Stimulated activated naive CD4-positive, alpha-beta T cell (primary cell): ENCODE measurements at places on chromosomes 5 and 9.
A peak's percentile ranks its signal among the peaks of the same experiment; 100 is the strongest.

- no peak for DNase-seq
Measured at GRCh38 chr5:60738461-60738860, 38.5 kb upstream of the DEPDC1B start.

DNA sequence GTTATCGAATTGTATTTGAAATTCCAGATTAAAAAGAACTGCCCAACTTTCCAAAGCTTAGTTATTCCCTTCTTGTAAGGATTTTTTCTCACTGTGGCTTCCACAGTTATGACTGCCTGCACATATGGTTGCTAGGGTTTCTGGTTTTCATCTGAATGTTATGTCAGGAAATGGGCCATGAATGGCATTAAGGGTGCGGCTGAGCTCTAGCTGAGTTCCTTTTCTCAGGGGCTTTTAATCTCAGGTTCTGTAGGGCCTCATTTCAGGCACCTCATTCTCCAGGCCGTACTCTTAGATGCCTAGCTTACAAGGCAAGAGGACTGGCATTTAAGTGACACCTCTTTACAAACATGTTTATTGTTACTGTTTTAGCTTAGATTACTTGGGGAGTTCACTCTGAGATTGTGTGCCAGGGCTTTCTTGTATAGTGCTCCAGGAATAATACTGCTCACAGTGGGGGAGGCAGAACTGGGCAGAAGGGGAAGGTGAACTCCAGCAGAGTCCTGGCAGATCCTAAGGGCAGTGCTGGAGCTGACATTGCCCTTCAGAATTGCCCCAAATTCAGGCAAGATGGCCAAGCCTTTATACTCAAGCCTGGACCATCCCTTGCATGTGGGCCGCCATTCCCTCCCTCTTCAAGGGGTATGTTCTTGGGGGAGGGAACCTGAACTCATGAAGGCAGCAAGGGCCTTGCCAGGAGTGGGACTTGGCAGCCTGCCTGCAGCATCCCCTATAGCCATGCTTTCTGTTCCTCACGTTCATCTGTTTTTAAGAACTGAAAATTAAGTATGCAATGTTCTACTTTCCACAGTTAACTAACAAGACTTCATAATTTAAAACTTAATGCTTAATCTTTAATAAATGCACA is 111.5 kb downstream of the KDM4C start:
- DNase-seq: no peak

- no peak for DNase-seq
Measured at GRCh38 chr5:21237461-21237860, 1249.5 kb upstream of the CDH18 start.

GRCh38 chr5:62886603-62887315 is 308.1 kb downstream of the LRRC70 start:
- no peak for DNase-seq

DNA sequence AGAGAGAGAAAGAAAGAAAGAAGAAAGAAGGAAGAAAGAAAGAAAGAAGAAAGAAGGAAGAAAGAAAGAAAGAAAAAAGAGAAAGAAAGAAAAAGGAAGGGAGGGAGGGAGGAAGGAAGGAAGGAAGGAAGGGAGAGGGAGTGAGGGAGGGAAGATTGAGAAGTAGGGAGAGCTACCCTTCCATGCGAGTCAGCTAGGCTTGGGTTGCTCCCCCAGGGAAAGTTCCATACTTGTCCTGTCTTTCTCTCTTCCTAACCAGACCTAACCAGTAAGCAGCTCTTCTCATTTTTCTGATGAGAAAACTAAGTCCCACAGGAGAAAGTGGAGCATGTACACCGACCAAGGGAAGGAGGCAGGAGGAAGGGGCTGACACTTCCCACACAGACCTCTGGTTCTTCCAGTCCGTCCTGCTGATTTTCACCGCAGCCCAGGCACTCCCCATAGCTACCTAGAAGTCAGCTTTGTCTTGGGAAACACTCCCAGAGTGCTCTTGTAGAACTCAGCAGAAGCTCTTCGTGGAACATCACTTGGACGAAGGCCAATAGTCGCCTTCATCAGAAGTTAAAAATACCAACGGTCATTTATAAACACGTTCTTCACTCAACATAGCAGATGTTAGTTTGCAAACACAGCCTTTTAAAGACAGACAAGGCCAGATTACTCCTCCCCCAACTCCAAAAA is 29.0 kb upstream of the ENTREP1 start:
- DNase-seq: no peak

- DNase-seq: no peak
Measured at GRCh38 chr5:169548315-169548714, 35.3 kb upstream of the SPDL1 start.

GRCh38 chr5:180816608-180817534 is 14.3 kb upstream of the MGAT1 start:
- no peak for DNase-seq

GRCh38 chr5:141743866-141744272 is 61.8 kb upstream of the ARAP3 start:
- DNase-seq: no peak

GRCh38 chr9:135277219-135278201 is 190.0 kb downstream of the OLFM1 start:
- no peak for DNase-seq

DNA sequence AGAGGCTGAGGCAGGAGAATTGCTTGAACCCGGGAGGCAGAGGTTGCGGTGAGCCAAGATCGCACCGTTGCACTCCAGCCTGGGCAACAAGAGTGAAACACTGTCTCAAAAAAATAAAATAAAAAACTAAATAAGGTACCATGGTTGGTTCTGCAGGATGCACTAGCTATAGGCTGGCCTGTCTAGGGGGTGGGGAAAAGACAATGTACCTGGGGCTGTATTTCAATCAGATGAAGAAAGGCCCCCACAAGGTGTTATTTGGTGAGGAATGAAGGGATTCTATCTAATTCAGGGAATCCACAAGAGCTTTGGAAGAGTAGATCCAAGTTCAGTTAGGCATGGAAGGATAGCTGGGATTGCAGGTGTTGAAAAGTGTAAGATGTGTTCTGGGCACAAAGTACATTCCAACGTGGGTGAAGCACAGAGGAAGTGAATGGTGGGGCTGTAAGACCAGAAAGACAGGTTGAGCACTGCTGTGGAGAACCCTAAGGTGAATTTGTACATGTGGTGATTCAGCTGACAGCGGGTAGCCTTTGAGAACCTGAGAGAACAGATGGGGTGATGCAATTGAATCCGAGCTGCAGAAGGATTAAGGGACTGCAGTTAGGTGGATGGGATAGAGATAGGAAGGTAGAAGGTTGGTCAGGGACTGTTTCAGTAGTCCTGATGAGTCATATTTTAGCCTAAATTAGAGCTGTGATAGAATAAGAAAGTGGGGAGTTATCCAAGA is 71.8 kb downstream of the CAST start:
- DNase-seq: no peak

DNA sequence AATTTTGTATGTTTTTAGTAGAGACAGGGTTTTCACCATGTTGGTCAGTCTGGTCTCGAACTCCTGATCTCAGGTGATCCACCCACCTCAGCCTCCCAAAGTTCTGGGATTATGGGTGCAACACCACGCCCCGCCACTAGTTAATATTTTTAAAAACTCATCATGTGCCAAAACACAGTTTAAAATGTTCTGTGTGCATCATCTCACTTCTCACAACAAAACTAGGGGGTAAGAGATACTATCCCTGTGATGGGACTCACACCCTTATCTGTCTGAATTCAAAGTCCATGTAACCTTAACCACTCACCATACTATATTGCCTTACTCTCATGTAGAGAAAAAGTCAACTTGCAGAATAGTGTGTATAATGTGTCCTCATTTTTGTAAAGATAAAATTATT is 2.6 kb downstream of the PKD2L2 start:
- DNase-seq: no peak

GRCh38 chr9:114412048-114412683 is 24.4 kb upstream of the AKNA start:
- no peak for DNase-seq

DNA sequence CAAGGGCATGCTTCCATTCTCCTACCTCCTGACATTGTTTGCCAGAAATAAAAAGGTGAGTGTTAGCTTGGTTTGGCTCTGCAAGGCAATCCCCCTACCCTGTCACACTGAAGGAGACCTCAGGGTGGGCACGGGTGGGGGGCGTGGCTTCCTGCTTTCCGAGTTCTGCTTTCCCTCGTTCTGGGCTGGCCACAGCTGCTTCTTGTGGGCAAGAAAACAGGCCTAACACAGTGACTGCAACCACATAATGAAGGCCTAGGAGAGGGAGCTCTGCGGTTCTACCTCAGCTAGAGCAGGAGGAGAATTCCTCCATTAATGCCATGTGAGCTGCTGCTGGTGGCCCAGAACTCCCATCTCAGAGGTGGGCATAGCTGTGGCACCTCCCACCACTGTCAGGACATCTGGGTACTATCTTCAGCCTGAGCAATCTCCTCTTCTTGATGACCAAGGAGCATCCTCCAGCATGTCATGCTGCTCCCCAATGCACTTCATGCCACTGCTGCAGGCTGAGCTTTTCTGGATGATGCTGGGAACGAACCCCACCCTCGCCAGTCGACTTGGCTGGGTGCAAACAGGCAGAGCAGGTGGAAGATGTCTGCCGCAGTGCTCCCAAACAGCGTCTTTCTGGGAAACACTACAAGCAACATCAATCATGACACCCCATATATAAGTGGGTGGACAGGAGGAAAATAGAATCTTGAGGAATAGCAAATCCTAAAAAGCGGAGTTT is 139.5 kb upstream of the RAPGEF1 start:
- DNase-seq: no peak

DNA sequence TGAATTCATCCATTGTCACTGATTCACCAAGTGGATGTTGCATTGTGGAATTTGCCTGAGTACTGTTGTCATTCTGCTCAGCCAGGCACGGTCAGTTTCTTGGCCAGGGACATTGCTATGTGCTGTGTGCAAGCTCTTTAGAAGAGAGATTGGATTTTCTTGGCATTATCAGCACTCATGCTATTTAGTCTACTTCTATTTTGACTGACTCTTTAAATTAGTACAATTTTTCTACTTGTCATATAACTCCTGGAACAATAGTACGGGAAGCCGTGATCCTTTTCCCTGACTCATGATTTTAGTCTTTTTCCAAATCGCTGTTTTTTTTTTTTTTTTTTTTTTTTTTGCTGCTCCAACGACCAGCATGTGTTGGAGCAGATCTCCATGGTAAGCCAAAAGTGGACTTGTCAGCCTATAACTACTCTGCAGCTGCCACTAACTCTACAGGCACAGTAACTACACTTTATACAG is 129.7 kb downstream of the CDC42SE2 start:
- DNase-seq: no peak

DNA sequence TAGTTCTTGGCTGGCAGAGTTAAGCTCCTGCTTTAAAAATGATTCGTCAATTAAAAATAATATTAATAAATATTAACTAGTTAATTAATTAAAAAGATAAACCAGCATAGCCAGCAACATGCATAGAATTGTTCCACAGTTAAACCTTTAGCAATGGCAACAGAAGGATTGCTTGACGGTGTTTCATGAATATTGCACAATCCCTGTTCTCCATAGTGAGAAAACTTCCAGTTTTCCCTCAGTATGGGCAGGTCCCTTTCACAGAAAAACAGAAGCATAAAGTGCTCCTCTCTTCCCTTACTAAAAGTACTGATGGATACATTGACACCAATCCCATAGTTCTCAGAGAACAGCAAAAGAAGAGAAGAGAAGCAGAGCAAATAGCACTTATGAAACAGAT is 71.4 kb upstream of the CAST start:
- no peak for DNase-seq

DNA sequence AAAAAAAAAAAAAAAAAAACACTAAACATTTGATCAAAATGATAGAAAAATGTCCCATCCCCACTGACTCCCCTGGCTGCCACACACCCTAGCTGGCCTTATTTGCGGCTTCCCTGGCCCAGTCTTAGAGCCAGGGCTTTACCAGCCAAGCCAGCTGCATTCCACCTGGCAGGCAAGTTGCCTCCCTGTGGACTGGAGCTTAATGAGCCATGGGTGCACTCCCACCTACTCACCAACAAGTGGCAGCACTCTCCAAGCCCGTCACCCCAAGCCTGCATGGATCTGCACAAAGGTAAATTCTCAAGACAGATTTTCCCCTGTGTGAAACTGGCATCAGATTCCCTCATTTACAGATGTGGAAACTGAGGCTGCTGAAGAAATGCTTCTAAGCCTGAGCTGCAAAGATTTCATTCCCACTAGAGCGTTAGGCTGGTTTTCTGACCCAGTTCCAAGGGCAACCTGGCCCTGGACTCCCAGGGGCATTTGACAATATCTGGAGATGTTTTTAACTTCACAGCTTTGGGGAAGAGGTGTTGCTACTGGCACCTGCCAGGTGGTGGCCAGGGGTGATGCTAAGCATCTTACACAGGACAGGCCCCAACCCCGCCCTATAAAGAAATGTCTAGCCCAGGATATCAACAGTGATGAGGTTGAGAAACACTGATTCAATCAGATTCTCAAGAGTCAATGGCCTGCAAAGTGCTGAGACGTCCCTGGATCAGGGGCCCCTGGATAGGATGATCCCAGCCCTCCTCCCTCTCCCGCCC is 21.9 kb upstream of the VDAC1 start:
- peak; percentile 51 for DNase-seq

DNA sequence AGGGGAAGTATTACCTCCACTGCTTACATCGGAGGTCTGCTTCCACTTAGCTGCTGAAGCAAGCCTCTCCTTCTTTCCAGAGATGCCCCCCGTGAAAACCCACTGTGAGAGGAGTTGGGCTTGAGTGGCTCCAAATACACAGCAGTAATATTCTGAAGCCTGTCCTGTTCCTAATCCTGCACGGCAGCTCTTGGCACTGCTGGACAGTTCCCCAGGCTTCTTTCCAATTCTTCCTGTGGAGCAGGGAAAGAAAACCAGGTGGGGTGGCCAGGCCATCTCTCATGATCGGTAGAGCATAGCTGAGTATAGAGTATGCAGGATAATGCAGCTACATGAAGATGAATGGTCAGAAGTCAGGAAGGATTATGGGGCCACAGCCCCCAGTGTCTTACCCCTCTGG is 335.3 kb downstream of the MARCHF11 start:
- no peak for DNase-seq

DNA sequence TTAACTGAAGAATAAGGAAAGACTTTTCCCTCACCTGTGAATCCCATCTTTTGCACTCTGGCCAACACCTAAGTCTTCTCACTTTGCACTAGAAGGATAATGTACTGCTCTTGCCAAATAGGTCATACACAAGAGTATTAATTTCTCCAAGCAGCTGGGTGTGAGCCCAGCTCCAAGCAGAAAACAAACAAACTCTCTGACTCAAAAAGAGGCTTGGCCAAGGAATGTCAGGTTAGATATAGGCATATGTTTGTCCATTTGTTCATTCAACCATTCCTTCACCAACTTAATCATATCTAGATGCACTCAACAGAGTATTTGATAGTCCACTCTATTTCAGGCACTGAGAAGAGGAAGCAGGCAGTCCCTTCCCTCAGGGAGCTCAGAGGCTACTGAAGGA is 84.4 kb downstream of the HTR4 start:
- DNase-seq: no peak

DNA sequence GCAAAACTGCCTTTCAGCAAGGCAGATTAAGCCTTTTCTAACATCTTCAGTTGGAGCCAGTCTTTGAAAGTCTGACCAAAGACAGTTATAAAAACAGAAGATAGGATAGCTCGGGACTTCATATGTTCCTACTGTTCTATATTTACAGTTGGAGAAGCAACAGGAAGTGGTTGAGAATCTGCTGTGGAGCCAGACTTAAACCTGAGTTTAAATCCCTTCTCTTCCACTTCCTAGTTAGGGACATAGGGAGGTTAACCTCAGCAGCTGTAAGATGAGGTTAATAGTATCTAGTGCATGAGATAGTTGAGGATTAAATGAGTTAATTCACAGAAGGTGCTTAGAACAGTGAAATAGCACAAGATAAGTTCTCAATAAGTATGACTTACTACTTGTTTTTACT is 84.5 kb upstream of the FREM1 start:
- no peak for DNase-seq
